Cerebellum (tissue), 4 donors: ENCODE measurements at places on chromosomes 4 and X. TPM values are rescaled to one million over a fixed set of nuclear protein-coding genes. Genes with fewer than 3 reads are reported as not detected.

- no peak for DNase-seq
Measured at GRCh38 chr4:150136481-150136880, 58.2 kb downstream of the DCLK2 start.

DNA sequence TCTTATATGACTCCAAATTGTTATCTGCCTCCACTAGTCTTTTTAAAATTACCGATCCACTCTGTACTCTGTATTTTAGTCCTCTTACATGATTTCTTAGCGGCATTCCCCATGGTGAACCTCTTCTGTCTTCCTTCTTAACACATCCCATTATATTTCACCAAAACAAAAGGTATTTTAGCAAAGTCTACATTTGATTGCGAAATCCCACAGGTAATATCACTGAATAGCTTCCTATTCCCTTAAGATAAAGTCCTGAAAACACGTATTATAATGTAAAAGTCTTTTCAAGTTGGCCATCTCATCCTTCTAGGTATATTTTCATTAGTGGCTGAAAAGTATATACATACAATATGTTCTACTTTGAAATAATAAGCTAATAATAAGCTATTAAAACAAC, 2016.0 kb upstream of the IGFBP7 start:
- no peak for DNase-seq

The RIPPLY1 gene
- not detected for total RNA-seq

The SRPK3 gene
- 0.18 TPM for total RNA-seq

DNA sequence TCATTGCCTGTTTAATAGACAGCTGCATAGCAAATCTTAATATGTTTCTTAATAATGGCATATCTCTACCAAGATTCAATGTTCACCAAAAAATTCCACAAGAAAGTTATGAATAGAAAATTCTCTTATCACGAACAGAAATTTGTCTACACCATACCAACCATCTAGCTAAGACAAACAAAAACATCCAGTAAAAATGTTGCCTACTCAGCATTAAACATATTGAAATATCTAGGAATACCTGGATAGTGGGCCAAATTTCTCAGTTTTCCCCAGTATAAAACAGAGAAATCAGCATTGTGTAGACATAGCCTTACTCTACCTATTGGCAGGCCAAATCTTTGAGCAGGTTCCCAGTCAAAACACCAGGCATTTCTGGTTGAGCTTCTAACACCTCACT, 598.6 kb downstream of the KLHL13 start:
- no peak for DNase-seq

The ABCE1 gene
- total RNA-seq = 92.1 TPM

DNA sequence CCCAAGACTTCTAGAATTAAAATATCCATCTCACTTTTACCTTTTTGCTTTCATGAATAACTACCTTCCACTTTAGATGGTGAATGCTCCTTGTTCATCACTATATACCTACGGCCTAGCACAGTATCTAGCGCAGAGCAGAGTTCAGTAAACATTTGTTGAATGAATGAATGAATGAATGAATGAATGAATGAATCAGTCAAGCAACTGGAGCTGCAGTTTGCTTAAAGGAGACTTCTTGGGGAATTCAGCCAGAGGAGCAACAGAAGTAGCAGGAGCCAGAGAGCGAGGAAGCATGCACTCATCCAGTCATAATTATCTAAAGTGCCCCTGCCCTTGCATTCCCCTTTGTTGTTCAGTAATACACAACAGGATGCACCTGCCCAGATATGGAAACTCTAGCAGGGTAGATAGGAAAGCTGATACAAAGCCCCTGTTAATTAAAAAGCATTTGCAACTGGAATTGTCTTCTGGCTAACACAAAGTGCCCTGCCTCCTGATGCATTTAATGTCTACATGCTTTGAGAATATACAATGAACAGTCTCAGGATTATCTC, 103.0 kb upstream of the MBNL3 start:
- no peak for DNase-seq

- no peak for DNase-seq
Measured at GRCh38 chr4:118927974-118928373, 39.3 kb downstream of the SYNPO2 start.

DNA sequence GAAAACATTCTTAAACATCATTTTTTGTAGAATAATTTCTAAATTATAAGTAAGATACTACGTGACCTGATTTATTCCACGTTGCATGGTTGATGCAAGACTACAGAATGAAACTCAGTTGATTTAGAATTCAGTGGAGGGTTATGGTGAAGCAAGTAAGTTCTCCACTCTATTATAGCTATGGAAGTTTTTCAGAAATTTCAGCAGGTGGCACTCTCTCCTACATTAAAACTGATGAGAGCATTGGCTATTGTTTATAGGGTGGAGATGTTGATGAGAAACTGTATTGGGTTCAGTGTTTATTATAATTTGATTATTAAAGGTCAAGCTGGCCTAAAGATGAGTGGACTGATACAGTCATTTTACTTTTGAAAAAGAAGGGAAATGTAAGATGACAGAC, 88.0 kb downstream of the FNIP2 start:
- peak; percentile 59 for DNase-seq

The TACR3 gene
- total RNA-seq = 0.45 TPM

- DNase-seq = no peak
Measured at GRCh38 chr4:105838082-105838481, 57.2 kb upstream of the NPNT start.

GRCh38 chr4:15910155-15910940, 28.2 kb downstream of the FGFBP1 start:
- DNase-seq = no peak

GRCh38 chr4:100582146-100582545, 64.3 kb upstream of the EMCN start:
- DNase-seq = no peak

GRCh38 chrX:43813898-43814297, 68.4 kb downstream of the MAOB start:
- DNase-seq = peak; percentile 16

- DNase-seq = no peak
Measured at GRCh38 chrX:110410603-110411002, 52.0 kb downstream of the RTL9 start.

DNA sequence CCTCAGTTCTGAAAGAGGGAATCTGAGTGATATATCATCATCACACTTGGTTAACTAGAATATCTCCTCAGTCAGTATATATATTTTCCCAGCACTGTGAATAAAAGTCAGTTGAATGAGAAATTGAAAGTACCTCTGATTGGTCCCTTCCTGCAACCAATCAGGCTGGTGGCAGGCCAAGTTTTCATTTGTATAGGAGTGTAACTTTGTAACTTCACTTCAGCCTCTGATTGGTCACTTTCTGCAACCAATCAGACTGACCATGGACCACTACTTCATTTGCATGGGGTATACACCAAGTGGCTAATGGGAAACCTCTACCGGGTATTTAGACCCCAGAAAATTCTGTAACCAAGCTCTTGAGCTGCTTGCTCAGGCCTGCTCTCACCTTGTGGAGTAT, 2.0 kb upstream of the PGK1 start:
- DNase-seq = no peak

- DNase-seq = no peak
Measured at GRCh38 chrX:17369309-17369708, 5.7 kb upstream of the NHS start.

GRCh38 chr4:10762561-10762960, 78.0 kb upstream of the CLNK start:
- DNase-seq = no peak

The DDX53 gene
- not detected for total RNA-seq

DNA sequence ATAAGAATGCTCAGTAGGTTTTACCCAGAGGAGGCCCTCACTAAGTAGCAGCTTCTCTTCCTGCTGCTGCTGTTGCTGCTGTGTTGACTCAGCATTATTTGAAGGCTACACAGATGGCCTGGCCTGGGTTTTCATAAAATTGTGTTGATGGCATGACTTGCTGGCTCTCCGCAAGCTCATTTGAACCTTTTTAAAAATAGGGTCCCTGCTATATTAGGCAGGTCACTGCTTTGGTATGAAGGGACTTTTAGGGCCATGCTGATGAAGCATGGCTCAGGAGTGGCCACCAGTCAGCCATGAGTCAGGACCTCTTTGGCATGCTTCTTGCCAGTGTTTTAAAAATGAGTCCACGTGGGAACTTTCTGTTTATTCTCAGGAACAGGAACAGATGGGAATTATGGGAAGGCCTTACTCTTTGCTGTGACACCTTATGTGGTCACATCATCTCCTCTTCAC, 128.7 kb downstream of the MID1IP1 start:
- no peak for DNase-seq

The CLIC2 gene
- 3.1 TPM for total RNA-seq

GRCh38 chr4:150126864-150127203, 48.6 kb downstream of the DCLK2 start:
- DNase-seq = no peak

The XK gene
- total RNA-seq = 4.1 TPM

The VSIG1 gene
- total RNA-seq = 0.45 TPM

DNA sequence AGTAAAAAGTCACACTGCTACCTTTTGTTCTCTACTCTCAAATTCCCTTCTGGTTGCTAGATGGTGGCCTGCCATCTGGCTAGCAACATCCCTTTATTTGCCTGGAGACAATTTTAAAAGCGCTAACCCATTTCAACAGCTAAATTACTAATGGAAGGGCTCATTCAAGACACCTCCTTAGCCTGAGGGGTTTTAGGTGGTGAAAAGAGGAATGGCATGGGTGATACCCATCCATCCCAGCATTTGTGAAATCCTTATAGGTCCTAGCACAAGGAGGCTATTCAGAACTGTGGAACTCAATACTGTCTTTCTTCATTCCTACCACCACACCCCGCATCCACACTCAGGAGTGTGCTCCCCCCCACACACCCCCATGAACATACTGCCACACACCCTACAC, 33.5 kb downstream of the ARHGEF9 start:
- no peak for DNase-seq

The TCEAL7 gene
- 48.6 TPM for total RNA-seq

The CXCL1 gene
- total RNA-seq = 1.2 TPM

DNA sequence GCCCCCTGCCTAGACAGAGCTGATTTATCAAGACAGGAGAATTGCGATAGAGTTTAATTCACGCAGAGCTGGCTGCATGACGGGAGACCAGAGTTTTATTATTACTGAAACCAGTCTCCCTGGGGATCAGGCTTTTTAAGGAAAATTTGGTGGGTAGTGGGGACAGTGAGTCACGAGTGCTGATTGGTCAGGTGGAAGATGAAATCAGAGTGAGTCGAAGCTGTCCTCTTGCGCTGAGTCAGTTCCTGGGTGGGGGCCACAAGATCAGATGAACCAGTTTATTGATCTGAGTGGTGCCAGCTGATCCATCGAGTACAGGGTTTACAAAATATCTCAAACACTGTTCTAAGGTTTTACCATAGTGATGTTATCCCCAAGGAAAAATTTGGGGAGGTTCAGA, 36.6 kb downstream of the MYOZ2 start:
- DNase-seq = no peak

DNA sequence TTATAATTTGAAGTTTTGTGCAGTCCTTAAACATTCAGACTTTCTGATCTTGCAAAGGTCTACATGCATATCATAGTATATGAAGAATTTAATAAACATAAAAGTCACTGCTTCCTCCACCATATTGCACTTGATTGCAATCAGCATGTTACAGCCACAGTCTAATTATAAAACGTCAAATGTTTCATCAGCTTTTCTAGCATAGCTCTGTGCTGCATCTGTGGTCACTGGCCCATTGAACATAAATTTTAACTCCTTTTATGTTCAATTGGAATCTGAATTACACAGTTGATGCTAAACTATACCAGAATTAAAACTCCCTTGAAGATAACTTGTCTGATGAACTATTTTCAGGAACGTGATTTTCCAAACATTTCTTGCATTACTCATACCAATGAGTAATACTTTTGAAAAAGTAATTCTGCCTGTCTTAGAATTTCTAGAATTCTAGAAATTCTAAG, 329.1 kb downstream of the GALNTL6 start:
- DNase-seq = no peak

The NPY1R gene
- total RNA-seq = 8.2 TPM

The RGN gene
- 7.0 TPM for total RNA-seq

DNA sequence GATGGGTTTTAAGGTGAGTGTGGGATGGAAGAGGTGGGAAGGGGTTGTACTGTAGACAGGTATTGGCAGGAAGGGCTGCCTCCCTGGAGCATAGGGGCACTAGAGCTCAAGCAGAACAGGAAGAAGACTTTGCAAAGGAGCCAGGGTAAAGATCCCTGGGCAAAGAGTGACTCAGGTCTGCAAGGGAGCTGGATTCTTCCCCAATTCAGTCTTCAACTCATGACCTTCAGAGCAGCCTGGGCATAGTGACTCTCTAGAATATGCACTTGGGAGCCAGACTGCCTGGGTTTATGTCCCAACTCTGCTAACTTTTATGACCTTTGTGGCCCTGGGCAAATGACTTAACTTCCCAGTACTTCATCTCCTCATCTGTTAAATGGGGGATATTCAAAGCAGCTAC, 4.0 kb downstream of the LONRF3 start:
- no peak for DNase-seq

DNA sequence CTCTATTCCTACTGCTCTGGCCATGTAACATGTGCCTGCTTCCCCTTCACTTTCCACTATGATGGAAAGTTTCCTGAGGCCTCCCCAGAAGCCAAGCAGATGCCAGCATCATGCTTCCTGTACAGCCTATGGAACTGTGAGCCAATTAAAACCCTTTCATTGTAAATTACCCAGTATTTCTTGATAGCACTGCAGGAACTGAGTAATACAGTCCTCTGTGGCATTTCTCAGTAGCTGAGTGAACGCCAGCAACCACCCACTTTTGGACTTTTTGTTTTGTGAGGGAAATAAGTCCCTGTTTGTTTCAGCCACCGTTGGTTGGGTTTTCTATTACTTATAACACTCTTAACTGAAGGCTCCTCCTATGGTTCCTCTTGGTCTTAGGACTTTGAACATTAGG, 104.1 kb downstream of the C4orf51 start:
- no peak for DNase-seq

GRCh38 chrX:87732133-87732532, 214.5 kb downstream of the KLHL4 start:
- no peak for DNase-seq

DNA sequence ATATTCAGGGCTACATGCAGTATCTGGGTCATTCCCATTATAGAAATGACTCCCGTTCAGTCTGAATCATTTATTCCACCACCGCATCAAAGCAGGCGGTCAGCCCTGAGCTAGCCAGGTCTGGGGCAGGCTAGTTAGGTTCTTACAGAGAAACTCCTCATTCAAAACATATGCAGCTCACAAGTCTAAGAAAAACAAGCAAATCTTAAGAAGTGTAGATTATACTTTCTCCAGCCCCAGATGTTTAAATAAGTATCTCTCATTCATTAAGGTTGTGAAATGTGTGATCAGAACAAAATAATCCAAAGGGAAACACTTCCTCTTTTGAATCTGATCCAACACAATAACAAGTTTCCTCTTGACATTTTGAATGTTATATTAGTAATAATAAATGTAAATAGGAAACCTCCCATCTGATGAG, 441.9 kb downstream of the INPP4B start:
- no peak for DNase-seq
